ENCODE measurements at places on chromosomes 2 and 18.

DNA sequence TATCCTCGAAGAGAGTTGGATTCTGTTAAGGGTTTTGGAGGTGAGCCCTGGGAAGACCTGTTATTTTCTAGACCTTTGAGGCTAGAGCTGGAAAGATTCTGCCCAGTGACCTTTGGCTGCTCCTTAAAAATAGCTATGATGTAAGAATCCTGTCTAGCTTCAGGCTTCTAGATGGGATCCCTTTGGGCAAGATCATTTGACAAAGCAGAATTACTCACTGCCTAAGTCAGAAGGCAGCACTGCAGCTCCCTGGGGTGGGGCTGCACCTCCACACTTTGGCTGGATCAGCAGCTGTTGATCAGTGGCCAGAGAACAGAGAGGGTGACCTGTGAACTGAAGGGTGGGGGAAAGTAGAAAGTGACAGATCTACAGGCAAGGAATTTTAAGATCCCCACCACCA, 103.8 kb downstream of the ASAP2 start:
- DNase-seq: no peak

DNA sequence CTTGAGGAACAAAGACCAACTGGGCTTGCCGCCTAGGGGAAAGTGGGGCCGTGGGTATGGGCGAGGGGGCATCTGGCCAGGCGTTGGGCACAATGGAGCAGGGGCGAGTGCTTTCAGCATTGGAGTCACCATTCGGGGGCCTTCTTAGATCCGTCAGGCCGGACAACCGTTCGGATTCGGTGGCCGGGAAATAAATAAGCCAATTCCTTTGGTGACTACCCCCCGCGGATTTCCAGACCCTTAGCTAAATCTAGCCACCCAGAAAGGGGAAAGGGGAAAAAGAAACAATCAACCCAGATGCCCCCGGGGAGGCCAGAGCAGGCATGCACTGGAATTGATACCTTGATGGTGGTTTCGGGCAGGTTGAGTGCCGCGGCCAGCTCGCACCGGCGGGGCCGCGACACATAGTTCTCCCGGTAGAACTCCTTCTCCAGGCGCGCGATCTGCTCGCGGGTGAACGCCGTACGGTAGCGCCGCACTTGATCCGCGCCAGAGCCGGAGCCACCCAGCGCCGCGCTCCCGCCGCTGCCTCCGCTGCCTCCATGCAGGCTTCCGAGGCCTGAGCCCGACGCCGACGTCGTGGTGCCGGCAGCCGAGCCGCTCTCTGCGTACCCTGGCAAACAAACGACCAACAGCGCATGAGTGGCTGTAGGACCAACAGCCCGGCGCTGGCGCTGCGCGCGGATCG, 1.8 kb downstream of the EVX2 start:
- no peak for DNase-seq

- DNase-seq: no peak
Observed at GRCh38 chr2:153132418-153132817, 346.1 kb downstream of the RPRM start.

DNA sequence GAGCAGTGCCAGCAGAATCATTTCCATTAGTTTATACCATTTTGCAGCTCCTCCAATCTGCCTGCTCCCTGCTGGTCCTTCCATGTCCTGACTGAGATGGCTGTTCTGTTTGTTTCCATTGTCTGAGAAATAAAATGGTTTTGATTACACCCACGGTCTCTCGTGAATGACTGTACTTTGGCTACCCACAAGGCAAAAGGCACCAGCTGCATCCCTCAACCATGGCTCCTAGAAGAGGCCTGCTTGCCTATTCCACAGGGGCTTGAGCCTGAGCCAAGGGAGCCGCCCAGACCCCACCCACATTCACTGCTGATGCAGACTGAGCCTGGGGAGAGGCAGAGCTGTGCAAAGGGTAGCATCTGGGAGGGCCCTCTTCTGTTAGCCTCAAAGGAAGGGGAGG, 31.2 kb downstream of the MARCHF4 start:
- no peak for DNase-seq

DNA sequence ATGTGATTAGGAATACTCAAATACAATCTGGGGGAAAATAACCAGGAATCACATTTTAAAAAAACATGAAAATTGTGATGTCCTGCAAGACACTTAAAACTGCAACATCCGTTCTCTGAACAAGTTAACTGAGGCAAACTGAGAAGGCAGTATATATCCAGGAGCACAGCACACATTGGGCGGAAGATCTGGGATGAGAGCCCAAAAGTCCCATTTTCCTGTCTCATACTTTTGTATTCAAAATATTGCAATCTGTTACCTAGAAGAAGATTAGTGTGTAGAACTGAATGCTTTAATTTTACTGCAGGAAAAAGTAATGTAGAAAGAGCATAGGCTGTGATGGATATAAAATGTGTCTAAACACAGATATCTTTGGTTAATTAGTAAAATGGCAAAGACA, 276.8 kb upstream of the FANCL start:
- no peak for DNase-seq

DNA sequence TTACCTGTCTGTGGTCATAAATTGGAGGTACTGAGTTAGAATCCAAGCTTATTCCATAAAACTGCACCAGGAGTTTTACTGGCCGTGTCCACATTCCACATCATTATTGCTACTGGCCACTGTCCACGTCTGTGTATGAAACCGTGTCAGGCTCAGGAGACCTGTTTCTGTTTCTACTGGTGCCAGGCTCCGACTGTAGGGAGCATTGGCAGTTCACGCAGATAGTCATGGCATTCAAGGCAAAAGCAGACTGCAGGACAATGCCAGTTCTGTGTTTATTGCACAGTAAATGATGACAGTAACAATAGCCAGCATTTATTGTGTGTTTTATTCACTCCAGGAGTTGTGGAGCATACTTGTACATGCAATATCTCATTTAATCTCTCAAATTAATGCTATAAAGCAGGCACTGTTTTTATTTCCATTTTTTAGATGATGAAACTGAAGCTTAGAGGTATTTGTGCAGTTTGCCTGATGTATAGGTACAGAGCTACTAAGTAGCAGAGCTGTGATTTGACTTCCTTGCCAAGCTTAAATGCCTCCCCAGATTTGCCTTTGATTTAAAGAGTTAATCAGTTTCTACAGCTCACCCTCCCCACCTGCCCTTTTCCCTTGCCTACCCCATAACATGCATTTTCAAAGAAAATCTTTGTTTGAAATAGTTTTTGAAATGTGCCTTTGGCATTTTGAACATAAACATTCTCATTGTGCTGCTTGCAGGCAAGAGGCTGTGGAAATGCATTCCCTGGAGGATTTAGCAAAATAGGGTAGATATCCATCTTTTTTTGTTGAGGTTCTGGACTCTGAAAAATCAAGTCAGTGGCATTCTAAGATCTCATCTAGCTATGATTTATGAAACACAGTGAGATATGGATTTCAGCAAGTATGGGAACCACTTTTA, 55.5 kb downstream of the MAP4K4 start:
- no peak for DNase-seq

- no peak for DNase-seq
Observed at GRCh38 chr2:102487761-102488462, 14.9 kb downstream of the SLC9A4 start.

- DNase-seq: no peak
Observed at GRCh38 chr18:45069546-45069945, 388.9 kb downstream of the SETBP1 start.

- peak; percentile 69 for DNase-seq
Observed at GRCh38 chr2:7427293-7428060, 510.3 kb downstream of the RNF144A start.

GRCh38 chr2:2025803-2026202, 281.5 kb upstream of the PXDN start:
- no peak for DNase-seq

DNA sequence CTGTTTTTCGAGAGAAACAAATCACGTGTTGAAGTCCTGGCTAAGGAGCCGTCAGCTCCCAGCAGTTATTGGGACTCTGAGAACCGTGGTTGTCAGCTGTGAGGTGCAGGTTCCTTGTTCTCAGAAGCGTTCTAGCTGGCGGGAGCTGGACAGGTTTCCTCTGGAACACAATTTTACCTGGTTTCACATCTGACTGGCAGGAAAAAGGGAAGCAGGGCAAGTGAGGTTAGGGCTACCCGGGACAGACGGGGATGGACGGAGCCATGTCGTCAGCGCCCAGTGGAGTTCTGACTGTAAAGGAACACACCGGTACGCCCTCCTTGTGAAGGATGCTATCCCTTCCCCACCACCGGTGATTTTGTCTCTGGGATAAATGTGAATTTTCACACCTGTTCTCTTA, 26.1 kb downstream of the ITGB1BP1 start:
- no peak for DNase-seq

DNA sequence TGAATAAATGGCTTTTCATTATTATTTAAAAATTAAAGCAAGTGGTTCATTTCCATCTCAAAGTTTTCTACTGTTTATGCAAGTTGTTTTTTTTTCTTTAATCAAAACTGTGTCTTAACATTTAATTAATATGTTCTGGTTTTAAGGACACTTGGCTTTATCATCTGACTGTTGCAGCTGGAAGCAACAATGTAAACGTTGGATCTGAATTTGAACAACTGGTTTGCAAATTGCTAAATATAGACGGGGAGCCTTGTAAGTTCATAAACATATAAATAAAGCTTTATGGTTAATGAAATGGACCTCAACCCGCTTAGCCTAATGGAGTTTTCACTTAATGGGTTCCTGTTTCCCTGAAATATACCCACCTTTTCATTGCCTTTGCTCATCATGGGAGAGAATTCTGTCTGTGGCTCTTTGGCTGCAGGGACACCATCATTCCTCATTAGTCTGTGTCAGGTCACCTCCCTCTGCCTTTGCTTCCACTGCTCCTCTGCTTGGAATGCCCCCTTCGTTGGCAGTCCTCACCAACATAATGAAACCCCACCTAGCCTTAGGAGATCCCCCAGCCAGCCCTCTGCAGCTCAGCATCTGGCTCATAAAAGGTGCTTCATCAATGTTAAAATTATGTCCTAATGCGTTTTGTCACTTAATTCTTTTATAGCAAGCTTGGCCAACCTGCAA, 44.2 kb upstream of the DYNC2LI1 start:
- DNase-seq: no peak

DNA sequence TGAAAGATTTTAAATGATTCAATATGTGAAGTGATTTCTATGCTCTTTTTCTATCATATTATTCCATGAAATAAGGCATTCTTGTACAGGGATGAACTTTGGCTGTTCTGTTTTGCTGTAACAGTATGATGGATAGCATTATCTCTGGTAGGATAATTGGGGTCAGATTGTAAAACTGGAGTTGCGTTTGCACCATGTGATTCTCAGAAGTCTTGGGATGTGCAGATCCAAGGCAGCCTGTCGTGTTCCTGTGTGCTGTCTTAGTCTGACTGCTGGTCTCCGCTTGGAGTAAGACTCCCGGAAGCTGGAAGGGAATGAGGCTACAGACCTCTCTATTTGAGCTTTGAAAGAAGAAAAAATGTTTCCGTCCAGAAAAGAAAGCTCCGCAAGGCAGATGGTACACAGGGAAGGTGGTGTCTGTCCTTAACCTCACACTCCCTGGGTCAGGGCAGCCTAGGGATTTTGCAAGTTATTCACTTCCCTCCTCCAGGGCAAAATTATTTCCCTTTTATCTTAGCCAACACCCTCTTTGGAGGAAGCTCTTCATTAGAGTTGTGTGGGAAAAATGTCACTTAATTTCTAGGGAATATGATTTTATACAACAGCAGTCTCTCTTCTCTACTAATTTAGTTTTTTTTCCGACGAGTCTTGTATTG, 250.6 kb downstream of the PTPRM start:
- DNase-seq: no peak

DNA sequence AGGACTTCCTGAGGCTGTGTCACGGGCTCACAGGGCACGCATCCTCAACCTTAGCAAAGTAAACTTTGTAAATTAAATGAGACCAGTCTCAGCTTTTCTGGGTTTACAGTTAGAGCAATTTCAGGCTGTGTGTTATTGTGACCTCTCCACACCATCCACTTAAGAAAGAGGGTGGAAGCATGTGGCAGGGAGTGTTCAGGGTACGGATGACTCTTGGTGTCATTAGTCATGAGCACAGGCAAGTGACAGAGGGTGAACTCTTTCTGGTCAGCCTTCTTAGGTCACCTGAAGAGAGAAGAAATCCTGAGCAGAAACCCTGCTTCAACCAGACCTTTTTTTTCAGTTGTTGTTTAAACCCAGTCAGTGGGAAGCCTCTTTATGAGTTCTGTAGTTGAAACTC, 207.9 kb downstream of the ICOS start:
- no peak for DNase-seq

GRCh38 chr2:182367401-182367800, 59.4 kb downstream of the PDE1A start:
- no peak for DNase-seq

- no peak for DNase-seq
Observed at GRCh38 chr18:2326999-2327398, 244.3 kb downstream of the METTL4 start.

- no peak for DNase-seq
Observed at GRCh38 chr2:233258211-233258610, 6.7 kb downstream of the ATG16L1 start.

- peak; percentile 87 for DNase-seq
Observed at GRCh38 chr2:10493634-10494281, 45.6 kb upstream of the ODC1 start.

DNA sequence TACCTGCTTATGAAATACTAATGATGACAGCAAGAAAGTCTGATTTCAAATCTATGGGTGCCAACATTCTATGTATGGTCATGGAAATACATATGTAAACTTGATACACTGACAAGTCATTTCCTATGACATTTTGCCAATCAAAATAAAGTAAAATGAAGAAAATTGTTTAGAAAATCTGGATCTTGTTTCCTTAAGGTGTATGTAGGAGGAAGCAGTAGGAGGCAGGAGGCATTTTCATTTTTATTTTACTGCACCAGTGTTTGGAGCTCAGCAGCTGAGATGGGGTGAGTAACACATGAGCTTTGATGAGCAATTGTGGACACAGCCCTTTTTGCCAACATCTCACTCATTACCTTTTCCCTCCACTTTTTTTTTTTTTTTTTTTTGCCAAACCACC, 167.0 kb downstream of the AFF3 start:
- DNase-seq: no peak

DNA sequence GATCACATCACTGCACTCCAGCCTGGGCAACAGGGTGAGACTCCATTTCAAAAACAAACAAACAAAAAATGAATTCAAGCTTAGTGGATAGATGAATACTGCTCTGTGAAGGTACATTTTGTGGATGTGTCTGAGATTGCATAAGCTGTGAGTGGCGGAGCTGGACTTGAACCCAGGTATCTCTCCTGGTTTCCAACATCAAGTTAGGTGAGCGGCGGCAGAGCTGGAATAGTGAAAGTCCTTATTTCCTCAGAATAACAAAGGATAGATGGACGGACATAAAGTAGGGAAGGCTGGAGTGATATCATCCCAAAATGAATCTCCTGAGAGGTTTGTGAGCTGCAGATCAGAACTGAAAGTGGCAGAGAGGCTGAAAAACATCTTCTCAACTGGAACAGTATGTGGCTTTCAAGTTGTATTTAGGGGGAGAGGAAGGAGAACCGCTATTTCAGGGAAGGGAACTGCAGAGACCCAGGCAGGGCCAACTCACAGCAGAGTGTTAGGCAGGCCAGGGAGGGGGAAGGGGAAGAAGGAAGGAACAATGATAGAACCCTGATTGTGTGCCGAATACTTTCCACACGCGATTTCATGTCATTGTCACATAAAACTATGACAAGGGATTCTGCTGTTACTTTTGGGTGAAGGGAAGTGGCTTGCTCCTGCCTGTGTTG, 106.2 kb downstream of the LPIN1 start:
- no peak for DNase-seq

GRCh38 chr18:525036-525797, 24.7 kb upstream of the COLEC12 start:
- DNase-seq: no peak

All from SHP77 (cell line).